ENCODE measurements at places on chromosomes 1 and 21.

- DNase-seq = no peak
Observed at GRCh38 chr1:69568421-69569174, 876 bp downstream of the LRRC7 start.

- DNase-seq = no peak
Observed at GRCh38 chr1:160724465-160725242, 13.0 kb upstream of the CD48 start.

DNA sequence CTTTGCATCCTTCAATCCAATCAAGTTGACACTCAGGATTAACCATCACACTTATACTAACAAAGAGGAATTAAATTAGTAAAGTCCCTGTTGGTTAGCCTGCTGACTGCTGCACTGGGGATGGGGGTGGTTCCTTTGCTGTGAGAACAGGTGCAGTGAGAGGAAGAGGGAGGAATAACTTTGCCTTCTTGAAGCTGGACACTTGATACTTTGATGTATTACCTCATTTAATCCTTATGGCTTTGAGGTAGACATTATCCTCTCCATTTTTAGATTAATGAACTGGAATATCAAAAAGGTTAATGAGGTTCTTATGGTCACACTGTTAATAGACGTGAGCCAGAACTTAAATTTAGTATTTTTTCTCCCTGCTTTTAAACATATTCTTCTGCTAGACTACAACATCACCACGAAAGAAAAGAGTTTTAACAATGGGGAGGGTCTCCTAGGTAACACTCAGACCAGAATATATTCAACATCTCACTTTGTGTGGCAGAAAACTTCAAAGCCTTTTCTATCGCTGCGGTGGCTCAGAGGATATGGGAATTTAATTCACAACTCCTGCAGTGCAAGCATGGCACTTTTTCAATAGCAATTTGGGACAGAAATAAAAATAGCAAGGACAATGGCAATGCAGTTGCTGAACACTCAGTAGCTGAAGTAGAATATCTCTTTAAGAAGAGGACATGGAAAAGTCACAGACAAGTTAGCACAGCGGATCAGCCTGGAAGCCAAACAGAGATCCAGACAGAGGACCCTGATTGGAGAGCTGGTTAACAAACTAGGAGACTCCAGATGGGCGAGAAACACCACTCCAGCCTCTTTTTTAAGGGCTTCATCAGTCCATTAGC is 68.8 kb upstream of the DNAH14 start:
- no peak for DNase-seq

DNA sequence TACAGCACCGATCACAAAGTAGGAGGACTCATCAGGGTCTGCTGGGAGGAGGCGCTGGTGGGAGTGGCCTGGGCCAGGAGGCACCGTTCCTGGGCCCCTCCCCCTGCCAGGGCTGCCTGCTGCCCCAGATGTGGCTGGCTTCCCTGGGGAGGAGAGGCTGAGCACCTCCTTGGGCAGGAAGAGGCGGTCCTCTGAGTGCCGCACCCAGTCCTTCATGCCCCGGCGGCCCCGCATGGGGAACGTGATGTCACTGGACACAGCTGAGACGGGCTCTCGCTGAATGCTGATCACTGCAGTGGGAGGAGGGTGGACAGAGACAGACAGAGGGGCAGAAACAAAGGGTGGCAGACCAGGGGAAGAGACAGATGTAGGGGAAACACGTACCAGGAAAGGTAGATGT is 24.8 kb downstream of the ADGRB2 start:
- DNase-seq = no peak

DNA sequence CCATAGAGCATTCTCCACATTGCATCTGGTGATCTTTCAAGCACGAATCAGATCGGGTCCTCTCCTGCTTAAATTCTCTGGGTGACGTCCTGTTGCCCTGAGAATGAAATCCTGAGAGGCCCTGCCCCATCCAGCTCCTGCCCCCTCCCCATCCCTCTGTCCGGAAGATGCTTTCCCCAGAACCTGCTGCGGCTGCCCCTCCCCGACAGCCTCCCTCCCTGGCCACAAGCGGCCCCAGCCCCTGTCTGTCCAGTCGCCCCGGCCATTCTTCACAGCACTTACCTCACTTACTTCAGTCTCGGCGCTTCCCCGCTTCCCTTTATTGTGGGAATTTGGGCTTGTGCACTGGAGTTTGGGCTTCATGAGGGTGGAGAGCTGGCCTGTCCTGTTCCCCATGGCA is 40.3 kb downstream of the TAS1R2 start:
- no peak for DNase-seq

- no peak for DNase-seq
Observed at GRCh38 chr1:47727697-47728085, 269.5 kb downstream of the TRABD2B start.

- DNase-seq = no peak
Observed at GRCh38 chr1:60936163-60936562, 146.2 kb upstream of the NFIA start.

DNA sequence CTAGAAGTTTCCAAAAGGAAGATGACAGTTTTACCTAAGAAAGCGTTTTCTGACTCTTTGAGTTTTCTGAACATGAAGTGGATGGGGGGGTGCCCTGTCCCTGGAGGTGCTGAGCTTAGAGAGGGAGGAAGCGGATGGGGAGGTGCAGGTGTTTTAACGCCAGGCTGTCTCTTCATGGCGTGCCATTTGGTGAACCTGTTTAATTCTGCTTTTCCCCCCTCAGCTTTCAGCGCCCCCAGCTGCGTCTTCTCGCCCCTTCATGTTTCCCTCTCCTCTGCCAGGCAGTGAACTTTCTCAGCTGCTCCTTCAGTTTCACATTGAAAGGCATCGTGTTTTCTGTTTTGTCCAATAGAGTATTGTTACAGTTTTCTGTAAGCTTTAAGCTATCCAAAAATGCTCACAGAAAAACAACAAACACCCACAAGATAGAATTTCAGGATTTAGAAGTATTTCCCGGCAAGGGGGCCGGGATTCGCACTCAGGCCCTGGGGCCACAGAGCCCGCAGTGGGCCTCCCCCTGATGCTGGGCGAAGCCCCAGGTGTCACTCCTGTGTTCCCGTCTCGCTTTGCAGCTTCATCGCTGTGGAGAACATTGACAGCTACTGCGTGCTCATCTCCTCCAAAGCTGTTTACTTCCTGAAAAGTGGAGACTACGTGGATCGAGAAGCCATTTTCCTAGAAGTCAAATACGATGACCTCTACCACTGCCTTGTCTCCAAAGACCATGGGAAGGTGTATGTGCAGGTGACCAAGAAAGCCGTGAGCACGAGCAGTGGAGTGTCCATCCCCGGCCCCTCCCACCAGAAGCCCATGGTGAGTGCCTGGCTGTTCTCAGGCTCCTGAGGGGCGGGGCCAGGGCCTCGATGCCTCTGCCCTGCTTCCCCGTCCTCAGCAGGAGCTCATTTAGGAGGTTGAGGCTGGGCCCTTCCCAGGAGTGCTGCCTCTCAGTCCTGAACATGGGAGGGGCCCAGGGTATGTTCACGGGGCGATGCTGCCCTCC is 111.4 kb downstream of the DHRS3 start:
- DNase-seq = no peak

DNA sequence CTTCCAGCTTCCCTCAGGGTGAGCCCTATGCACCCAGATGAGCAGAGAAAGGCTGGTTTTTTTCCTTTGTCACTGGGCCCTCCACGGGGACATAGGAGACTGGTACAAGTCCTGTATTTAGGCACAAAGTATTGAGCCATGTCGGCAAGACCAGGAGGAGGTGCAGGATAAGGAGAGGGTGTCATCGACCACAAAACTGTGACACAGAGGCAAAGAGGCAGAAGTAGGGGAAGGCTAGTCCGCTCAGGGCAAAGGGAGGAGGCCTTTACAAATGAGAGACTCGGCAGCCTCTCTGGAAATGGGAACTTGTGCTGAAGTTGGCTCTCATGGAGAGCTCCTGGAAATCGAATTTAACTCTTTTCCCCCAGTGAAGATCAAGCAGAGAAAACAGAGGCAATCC is 70.7 kb upstream of the CAMK1G start:
- DNase-seq = no peak

DNA sequence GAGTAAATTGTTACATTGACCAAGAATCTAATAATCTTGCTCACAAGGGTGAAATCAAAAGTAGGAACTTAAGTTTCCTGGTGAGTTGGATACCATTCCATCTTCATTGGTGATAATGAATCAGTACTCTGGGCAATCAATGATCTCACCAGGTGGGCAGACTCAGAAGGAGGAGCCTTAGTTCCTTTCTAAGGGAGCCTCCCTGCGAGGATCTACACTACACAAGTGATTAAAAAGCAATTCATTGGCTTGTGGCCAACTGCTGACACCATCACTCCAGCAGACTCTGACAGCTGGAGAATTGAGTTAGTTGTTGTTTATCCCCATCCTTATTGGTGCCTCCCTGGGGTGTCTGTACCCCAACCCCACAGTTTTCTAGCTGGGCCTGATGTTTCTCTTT is 84.1 kb upstream of the VANGL1 start:
- DNase-seq = no peak

- no peak for DNase-seq
Observed at GRCh38 chr1:65538664-65539063, 118.2 kb downstream of the LEPR start.

GRCh38 chr1:116972674-116973030 is 28.9 kb upstream of the CD101 start:
- DNase-seq = no peak

DNA sequence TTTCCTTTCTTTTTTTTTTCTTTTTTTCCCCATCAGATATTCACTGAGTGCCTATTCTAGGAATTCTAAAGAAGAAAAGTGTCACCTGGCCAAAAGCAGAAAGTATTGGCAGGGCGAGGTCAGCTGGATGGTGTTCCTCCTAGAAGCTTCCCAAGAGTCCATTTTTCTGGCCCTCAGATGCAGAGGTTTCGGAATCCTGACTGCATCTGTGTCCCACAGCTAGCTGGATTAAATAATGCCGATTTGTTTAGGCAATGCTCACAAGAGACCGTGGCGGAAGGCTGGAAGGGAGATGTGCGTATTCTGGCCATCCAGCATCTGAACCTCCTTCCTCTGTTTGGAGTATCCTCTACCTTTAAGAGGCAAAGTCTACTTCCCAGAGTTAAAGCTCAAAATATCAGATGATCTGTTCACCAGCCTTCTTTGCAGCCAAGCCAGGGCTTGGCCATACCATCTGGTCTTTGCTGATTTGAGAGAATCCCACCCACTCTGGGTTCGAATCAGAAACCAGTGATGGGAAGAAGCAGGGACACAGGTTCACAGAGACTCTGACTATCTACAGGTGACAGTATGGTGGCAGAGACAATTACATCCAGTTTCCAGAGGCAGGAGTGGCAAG is 5.4 kb upstream of the TENT5C start:
- no peak for DNase-seq

DNA sequence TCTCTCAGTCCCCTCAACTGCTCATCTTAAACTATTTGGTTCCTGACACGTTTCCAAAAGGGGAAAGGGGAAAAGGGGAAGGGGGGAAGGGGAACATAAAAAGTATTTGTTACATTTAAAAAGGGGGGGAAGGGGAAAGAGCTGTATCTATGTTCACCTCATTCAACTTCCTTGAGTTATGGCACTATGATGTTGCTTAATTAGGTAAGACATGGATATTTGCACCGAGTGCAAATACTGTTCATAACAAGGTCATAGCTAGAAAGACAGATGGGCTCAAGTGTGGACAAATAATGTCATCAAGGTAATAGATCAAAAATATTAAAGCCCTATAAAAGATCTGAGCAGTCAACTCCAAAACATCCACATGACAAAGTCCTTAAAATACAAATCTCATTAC is 26.0 kb downstream of the GPBP1L1 start:
- DNase-seq = no peak

- no peak for DNase-seq
Observed at GRCh38 chr1:194445244-194445643, 1258.8 kb upstream of the B3GALT2 start.

- no peak for DNase-seq
Observed at GRCh38 chr1:59768792-59769735, 45.7 kb upstream of the HOOK1 start.

- peak; percentile 24 for DNase-seq
Observed at GRCh38 chr21:39314143-39315027, 953 bp upstream of the BRWD1 start.

- DNase-seq = no peak
Observed at GRCh38 chr1:55913565-55913964, 665.8 kb downstream of the PLPP3 start.

DNA sequence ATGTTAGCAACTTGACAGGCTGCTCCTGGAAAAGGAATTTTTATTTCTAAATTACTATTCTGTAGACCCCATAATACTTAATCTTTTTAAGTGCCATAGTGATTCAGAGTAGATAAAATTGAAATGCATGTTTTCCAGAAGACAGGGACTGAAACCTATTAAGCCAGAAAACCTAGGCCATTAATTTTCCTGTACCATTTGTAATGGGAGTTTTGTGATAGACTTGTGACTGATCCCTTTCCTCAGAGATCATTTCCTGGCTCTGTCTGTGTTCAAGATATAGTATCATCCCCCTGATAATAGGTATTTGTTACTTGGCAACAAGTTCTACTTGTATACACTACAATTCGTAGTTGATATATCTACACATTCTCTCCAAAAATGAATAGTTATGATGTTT is 1609.8 kb downstream of the AMY1C start:
- DNase-seq = no peak

DNA sequence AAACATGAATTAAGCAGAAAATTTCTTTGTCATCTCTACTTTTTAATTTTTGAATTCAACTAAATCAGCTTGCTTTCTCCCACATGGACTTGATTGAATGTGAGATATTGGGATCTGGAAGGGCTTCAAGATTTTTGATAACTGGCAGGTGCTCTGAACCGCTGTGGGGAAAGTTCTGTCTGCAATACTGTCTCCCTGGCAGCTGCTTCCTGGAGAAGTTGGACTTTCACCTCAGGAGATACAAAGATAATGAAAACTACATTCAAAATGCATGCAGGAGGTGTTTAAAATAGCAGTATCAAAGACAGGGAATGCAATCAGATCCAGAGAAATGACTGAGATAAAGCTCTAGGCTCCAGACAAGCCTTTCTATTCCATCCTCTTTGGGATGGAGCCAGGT is 338.3 kb downstream of the NEGR1 start:
- no peak for DNase-seq

- no peak for DNase-seq
Observed at GRCh38 chr1:203428981-203429599, 46.5 kb upstream of the PRELP start.

DNA sequence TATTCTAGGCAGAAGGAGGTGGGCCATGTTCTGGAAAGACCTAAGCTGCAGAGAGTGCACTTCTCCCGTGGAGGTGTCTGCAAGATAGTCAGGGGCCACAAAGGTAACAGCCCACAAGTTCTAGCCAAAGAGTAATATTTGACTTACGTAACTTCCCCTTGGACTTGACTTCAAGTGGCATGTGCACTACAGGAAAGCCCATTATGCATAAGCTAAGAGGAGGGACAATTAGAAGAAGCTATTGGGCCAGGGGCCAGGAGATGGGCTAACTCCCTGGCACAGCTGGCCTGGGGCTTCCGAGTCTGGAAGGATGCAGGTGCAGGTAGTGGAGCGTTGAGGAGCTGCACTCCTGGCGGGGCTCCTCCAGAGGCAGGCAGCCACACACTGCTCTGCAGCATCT is 58.3 kb downstream of the ERG start:
- DNase-seq = no peak

DNA sequence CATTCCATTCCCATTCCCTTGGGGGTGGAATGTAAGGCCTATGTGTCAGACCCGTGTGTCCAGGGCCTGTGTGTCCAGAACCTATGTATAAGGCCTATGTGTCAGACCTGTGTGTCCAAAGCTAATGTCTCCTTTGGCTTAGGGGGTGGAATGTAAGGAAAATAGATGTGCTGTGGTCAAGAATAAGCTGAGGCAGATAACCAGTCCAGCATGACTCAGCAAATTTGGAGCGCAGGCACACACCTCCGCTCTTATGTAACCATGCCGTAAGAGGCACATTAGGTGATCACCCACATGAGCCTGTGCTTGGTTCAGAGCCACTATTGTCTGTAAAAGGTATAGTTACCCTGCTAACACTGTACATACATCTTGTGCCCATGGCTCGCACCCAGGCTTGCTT is 150.8 kb upstream of the SGIP1 start:
- no peak for DNase-seq
